NCI-H187 (cell line): ENCODE measurements at places on chromosomes 7 and 10.

DNA sequence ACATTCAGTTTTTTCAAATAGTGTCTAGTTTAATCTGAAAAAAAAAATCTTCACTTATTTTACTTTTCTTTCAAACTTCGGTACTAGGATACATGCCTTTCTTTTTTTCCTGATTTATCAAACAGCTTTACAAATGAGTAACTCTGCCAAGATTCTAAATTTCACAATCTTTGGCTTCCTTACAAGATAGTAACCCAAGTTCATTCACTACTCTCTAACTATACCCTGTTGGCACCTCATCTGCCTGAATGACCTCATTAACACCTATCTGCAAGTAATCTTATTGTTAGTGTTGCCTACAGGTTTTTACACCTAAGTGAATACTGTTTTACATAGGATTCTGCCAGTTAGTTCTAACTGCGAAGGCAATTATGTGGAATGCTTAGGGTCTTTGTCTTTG, 159.8 kb downstream of the FOXP2 start:
- no peak for DNase-seq

GRCh38 chr7:150901160-150902035, 49.1 kb downstream of the AOC1 start:
- DNase-seq, result no peak

DNA sequence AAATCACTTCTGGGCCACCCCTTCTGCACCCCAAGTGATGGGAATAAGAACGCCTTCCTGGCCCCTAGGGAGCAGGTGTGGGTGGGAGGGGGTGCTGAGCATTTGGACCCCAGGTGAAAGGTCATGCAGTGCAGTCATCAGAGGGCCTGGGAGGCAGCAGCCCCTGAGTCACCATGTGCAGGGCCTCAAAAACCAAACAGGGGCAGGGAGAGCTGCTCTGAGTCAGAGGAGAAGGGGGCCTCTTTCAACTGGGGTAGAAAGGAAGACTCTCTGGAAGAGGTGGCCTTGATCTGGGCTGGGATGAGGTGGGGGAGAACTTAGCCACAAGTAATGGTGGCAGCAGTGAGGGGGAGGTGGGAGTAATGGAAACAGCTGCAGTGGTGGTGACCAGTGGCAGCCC, 164.3 kb downstream of the BUB3 start:
- DNase-seq, result no peak

- DNase-seq, result no peak
Measured at GRCh38 chr10:89813546-89813945, 112.2 kb downstream of the KIF20B start.

DNA sequence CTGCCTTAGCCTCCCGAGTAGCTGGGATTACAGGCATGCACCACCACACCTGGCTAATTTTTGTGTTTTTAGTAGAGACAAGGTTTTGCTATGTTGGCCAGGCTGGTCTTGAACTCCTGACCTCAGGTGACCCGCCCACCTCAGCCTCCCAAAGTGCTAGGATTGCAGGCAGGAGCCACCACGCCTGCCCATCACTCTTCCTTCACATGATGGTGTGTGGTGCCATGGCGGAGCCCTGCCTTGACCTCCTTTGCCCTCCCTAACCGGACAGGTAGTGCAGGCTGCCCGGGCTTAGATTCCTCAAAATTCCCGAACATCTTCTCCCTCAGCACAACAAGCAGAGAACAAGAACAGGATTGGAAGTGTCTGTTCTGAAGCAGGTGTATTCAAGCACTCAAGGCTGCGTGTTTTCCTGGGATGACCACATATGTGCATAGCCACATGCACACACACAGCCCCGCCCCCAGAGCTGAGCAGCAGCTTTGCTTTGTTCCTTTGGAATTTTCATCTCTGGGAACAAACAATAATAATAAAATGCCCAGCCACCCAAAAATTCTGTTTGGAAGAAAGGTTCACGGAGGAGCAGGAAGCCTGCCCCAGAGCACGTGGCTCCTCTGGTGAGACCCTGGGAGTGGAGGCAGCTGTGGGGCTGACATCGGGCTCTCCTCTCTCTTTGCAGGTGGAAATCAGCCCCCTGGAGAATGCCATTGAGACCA, 131.3 kb upstream of the NPS start:
- DNase-seq, result no peak
